ENCODE measurements at places on chromosomes 4 and X.

GRCh38 chrX:39815631-39816030 is 282.1 kb downstream of the BCOR start:
- no peak for DNase-seq

- DNase-seq, result no peak
Observed at GRCh38 chr4:145957302-145957701, 18.7 kb upstream of the ZNF827 start.

DNA sequence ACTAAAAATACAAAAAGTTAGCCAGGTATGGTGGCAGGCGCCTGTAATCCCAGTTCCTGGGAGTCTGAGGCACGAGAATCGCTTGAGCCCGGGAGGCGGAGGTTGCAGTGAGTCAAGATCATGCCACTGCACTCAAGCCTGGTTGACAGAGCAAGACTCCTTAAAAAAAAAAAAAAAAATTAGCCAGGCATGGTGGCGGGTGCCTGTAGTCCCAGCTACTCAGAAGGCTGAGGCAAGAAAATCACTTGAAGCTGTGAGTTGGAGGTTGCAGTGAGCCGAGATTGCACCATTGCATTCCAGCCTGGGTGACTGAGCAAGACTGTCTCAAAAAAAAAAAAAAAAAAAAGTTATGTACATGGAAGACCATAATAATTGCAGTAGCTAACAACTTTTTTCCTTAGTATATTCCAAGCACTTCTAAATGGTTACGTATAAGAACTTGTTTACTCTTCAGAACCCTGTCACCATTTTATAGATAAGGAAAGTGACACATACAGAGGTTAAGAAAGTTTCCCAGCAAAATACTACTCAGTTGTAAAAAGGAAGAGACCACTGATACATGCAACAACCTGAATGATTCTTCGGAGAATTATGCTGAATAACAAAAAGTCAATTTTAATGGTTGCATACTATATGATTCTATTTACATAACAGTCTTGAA is 24.5 kb downstream of the RUFY3 start:
- no peak for DNase-seq

GRCh38 chr4:68375667-68376559 is 26.0 kb upstream of the YTHDC1 start:
- peak; percentile 43 for DNase-seq

DNA sequence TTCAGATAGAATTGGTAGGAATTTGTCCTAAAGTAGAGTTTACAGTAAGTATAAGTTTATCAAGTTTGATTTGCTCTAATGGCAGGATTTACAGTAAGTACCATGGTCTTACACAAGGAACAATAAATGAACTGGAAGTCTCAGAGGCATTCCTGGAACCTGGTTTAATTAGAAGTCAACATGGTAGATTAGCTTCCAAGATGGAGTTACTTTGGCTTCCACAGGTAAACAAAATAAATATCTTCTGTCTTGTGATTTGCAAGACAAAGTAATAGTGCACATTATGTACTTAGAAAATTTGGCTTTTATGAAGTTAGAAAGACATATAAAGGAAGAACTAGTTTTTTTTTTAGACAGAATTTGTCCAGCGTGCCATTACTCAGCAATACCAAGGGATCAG is 190.7 kb downstream of the GLUD2 start:
- no peak for DNase-seq

GRCh38 chrX:33906971-33907370 is 225.1 kb downstream of the FAM47A start:
- DNase-seq, result no peak

GRCh38 chrX:19846995-19847790 is 40.2 kb downstream of the SH3KBP1 start:
- DNase-seq, result no peak

Data from NCI-H1417 (cell line).